Liver (tissue), 10 donors: ENCODE measurements at places on chromosomes 4 and X. TPM values are rescaled to one million over a fixed set of nuclear protein-coding genes. Genes with fewer than 3 reads are reported as not detected.

UGT2B15 gene
- total RNA-seq, result 8.2 TPM

SOWAHD gene
- total RNA-seq, result 0.42 TPM

HCCS gene
- 13.9 TPM for total RNA-seq

GPRASP1 gene
- 3.2 TPM for total RNA-seq

TRIM75 gene
- not detected for total RNA-seq

CT45A3 gene
- not detected for total RNA-seq

EDNRA gene
- total RNA-seq, result 6.0 TPM

ENPP6 gene
- total RNA-seq, result 0.08 TPM

ETDA gene
- not detected for total RNA-seq

DMRTC1 gene
- not detected for total RNA-seq

ZCCHC4 gene
- total RNA-seq, result 6.7 TPM

DNA sequence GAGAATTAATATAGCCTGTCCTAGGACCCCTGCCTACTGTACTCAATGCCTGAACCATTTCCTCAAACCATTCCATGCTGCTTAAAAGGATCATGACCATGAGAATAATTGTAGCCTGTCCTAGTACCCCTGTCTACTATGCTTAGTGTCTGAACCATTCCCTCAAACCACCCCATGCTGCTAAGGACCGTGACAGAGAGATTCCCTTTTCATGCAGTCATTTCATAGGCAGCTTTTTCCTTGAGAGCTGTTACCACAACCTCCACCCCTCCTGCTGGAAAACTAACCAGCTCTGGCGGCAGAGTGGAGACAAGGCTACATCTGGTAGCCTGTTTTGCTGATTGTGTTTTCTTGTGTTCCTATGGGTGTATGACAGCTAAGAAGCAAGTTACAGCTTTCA, 174.9 kb upstream of the SMARCAD1 start:
- no peaks in the 10 kb centered on the region for H3K27me3 ChIP-seq
- no peaks in the 10 kb centered on the region for H3K36me3 ChIP-seq
- no peak overlapping the region for H3K27ac ChIP-seq
- no peak for DNase-seq

- DNase-seq, result no peak
- peaks cover 8% of the 10 kb centered on the region for H3K4me1 ChIP-seq
- no peak overlapping the region for H3K27ac ChIP-seq
- no peaks in the 10 kb centered on the region for H3K36me3 ChIP-seq
- no peak overlapping the region for H3K4me3 ChIP-seq
Measured at GRCh38 chrX:23765449-23765848, 17.5 kb upstream of the SAT1 start.

- H3K27ac ChIP-seq, result no peak overlapping the region
- H3K36me3 ChIP-seq, result no peaks in the 10 kb centered on the region
- H3K4me3 ChIP-seq, result no peak overlapping the region
- H3K27me3 ChIP-seq, result no peaks in the 10 kb centered on the region
- no peaks in the 10 kb centered on the region for H3K4me1 ChIP-seq
Measured at GRCh38 chr4:74942251-74942917, 9.5 kb downstream of the PARM1 start.

DNA sequence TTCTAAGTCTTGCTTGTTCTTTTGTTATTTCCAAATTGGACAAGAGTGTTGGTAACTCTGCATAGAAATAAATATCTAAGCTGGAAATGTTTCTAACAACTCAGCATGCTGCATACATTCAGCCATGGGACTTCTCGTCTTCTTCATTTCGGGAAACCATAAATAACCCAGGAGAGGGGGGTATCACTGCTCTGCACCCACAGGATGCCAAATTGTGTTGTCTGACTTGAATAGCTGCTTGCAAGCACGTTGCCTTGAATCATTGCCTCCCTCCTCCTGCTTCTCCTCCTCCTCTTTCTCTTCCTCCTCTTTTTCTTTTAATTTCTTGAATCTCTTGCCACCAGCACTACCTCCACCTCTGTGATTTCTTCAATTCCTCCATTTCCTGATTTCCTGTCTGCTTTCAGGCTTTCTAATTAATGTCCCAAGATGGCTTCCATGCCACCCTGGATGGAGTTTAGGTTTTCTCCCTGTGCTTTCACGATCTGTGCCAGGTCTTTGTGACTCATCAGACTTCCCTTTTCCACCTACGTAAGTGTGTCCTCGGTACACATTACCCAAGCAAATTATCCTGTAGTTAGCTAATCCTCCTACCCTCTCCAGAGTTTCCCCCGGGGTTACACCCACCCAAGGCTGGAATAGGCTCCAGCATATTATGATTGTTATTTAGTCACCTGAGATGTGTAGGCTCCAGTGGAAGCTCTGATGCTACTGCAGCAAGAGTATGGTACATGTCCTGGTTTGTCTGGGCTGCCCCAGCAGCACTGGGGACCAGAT, 122.6 kb upstream of the VCX3B start:
- no peaks in the 10 kb centered on the region for H3K4me1 ChIP-seq
- H3K27me3 ChIP-seq, result no peaks in the 10 kb centered on the region
- H3K36me3 ChIP-seq, result no peaks in the 10 kb centered on the region
- no peak for DNase-seq
- H3K27ac ChIP-seq, result no peak overlapping the region

- no peak overlapping the region for H3K27ac ChIP-seq
- no peaks in the 10 kb centered on the region for H3K36me3 ChIP-seq
- peaks cover 8% of the 10 kb centered on the region for H3K4me1 ChIP-seq
- peak overlapping the region; percentile 71 for H3K4me3 ChIP-seq
Measured at GRCh38 chrX:48890934-48891401, 6.6 kb downstream of the TIMM17B start.

DNA sequence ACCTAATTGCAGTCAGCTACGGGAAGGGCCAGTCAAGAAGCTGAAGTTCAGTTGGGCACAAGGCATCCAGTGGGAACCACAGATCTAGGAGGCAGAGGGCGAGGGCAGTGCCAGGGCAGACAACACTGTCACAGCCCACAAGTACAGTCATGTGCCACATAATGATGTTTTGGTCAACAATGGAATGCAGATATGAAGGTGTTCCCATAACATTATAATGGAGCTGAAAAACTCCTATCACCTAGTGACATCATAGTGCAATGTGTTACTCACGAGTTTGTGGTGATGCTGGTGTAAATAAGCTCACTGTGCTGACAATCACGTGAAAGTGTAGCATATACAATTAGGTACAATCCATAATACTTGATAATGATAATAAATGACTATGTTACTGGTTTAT, 4.5 kb upstream of the TMEM255A start:
- H3K27me3 ChIP-seq, result no peaks in the 10 kb centered on the region
- no peak overlapping the region for H3K27ac ChIP-seq
- peaks cover 1% of the 10 kb centered on the region for H3K4me1 ChIP-seq
- H3K36me3 ChIP-seq, result no peaks in the 10 kb centered on the region
- no peak for DNase-seq
- H3K4me3 ChIP-seq, result no peak overlapping the region

- H3K27me3 ChIP-seq, result no peaks in the 10 kb centered on the region
- no peak overlapping the region for H3K4me3 ChIP-seq
- no peaks in the 10 kb centered on the region for H3K36me3 ChIP-seq
- H3K4me1 ChIP-seq, result no peaks in the 10 kb centered on the region
Measured at GRCh38 chrX:24515447-24515846, 50.4 kb downstream of the PDK3 start.

- no peaks in the 10 kb centered on the region for H3K27me3 ChIP-seq
- H3K4me1 ChIP-seq, result no peaks in the 10 kb centered on the region
- H3K27ac ChIP-seq, result no peak overlapping the region
- H3K36me3 ChIP-seq, result no peaks in the 10 kb centered on the region
Measured at GRCh38 chrX:56947699-56948098, 47.6 kb downstream of the SPIN3 start.

DNA sequence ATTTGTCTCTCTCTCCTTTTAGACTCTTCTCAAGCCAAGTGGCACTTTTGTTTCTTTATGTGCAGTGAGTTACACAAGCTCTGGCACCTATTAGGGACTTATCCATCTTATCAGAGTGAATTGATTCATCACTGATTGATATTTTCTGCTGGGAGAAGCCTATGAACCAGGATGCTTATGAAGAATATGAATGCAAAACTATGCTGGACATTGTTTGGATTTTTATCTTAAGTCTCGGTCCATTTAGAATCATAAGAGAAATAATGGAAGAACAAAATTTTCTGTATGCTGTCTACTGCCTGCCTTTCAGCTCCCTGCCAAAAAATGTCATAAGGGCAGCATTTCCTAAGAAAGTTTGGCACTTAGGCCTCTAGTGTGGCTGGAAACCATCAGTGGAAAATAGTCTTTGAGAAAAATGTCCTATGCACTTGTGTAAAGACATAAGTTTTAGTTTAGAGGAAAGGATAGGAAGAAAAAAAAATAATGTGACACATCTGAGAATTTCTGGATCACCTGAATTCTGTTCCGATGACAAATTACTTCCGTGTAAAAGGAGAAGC, 365.7 kb upstream of the MAD2L1 start:
- no peak overlapping the region for H3K4me3 ChIP-seq
- no peak overlapping the region for H3K27ac ChIP-seq

- DNase-seq, result no peak
- H3K27ac ChIP-seq, result no peak overlapping the region
- H3K27me3 ChIP-seq, result no peaks in the 10 kb centered on the region
- H3K36me3 ChIP-seq, result no peaks in the 10 kb centered on the region
- no peaks in the 10 kb centered on the region for H3K4me1 ChIP-seq
Measured at GRCh38 chr4:184706453-184706852, 27.4 kb downstream of the CENPU start.

GRCh38 chr4:151263455-151263854, 13.5 kb upstream of the PRSS48 start:
- H3K4me1 ChIP-seq, result peaks cover 3% of the 10 kb centered on the region
- no peak overlapping the region for H3K27ac ChIP-seq
- H3K36me3 ChIP-seq, result no peaks in the 10 kb centered on the region
- H3K4me3 ChIP-seq, result no peak overlapping the region
- no peak for DNase-seq
- H3K27me3 ChIP-seq, result no peaks in the 10 kb centered on the region

- H3K36me3 ChIP-seq, result no peaks in the 10 kb centered on the region
- peak overlapping the region; percentile 22 for H3K4me3 ChIP-seq
- H3K27me3 ChIP-seq, result no peaks in the 10 kb centered on the region
- no peak for DNase-seq
Measured at GRCh38 chrX:21657318-21658151, 595 bp downstream of the KLHL34 start.

GRCh38 chr4:118834070-118834469, 1.9 kb downstream of the SEC24D start:
- H3K27me3 ChIP-seq, result no peaks in the 10 kb centered on the region
- no peak overlapping the region for H3K4me3 ChIP-seq
- no peak for DNase-seq

- peak overlapping the region; percentile 92 for H3K27ac ChIP-seq
- peaks cover 41% of the 10 kb centered on the region for H3K4me1 ChIP-seq
- no peak for DNase-seq
- H3K27me3 ChIP-seq, result no peaks in the 10 kb centered on the region
- H3K4me3 ChIP-seq, result peak overlapping the region; percentile 41
Measured at GRCh38 chr4:68904786-68905185, 46.8 kb downstream of the UGT2A3 start.

- H3K27me3 ChIP-seq, result no peaks in the 10 kb centered on the region
- no peak overlapping the region for H3K4me3 ChIP-seq
- DNase-seq, result no peak
- no peaks in the 10 kb centered on the region for H3K36me3 ChIP-seq
Measured at GRCh38 chr4:108099838-108100237, 68.9 kb downstream of the LEF1 start.

- peaks cover 25% of the 10 kb centered on the region for H3K4me1 ChIP-seq
- no peaks in the 10 kb centered on the region for H3K27me3 ChIP-seq
- no peak overlapping the region for H3K27ac ChIP-seq
- DNase-seq, result no peak
- H3K36me3 ChIP-seq, result no peaks in the 10 kb centered on the region
Measured at GRCh38 chr4:689723-690122, 772 bp upstream of the SLC49A3 start.

DNA sequence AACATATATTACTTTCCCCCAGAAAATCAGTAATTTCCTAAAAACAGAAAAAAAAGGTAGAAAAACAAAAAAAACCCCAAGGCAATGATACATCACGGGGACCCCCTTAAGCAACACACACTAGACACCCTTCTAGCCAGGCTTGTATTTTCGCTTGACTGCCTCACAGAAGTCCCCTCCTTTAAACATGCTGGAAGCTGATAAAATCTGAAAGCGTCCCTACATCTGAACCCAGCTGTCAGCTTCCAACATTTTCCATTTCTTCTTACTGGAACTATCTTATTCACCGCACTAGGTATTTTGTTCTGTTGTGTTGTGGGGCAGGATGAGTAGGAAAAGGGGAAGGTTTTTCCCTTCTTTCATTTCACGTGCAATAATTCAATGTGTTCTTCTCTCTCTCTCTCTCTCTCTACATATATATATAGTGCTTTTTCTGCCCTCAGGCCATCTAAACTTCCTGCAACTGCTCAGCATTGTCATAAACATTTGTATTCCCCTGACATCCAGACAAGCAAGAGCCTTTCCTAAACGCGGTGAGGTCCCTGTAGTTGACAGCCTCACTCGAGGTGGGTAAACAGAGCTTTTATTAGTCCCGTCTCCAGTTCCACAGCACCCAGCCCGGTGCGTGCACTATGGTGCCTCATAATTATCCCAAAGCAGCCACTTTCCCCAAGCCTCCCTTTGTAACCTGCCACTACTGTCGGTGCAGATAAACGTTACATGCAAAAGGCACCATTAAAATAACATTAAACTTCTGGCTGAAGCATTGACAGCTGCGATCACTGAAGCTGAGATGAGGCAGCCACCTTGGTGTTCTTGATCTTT, 82.5 kb downstream of the GATB start:
- H3K4me1 ChIP-seq, result no peaks in the 10 kb centered on the region
- no peak overlapping the region for H3K27ac ChIP-seq
- H3K36me3 ChIP-seq, result peaks cover 6% of the 10 kb centered on the region

GRCh38 chrX:73851014-73852009, 288.3 kb downstream of the CHIC1 start:
- peaks cover 33% of the 10 kb centered on the region for H3K4me1 ChIP-seq
- H3K4me3 ChIP-seq, result peak overlapping the region; percentile 76
- H3K27ac ChIP-seq, result peak overlapping the region; percentile 82

GRCh38 chr4:25160714-25161592, 704 bp upstream of the SEPSECS start:
- peaks cover 3% of the 10 kb centered on the region for H3K36me3 ChIP-seq
- H3K27me3 ChIP-seq, result no peaks in the 10 kb centered on the region
- no peak for DNase-seq
- H3K4me1 ChIP-seq, result peaks cover 6% of the 10 kb centered on the region
- H3K4me3 ChIP-seq, result peak overlapping the region; percentile 81

- H3K27me3 ChIP-seq, result no peaks in the 10 kb centered on the region
- peak overlapping the region; percentile 50 for H3K27ac ChIP-seq
- no peaks in the 10 kb centered on the region for H3K4me1 ChIP-seq
- no peaks in the 10 kb centered on the region for H3K36me3 ChIP-seq
- no peak for DNase-seq
- peak overlapping the region; percentile 77 for H3K4me3 ChIP-seq
Measured at GRCh38 chrX:46758163-46758955, 559 bp downstream of the SLC9A7 start.

GRCh38 chrX:121405826-121406225, 358.4 kb downstream of the GLUD2 start:
- no peaks in the 10 kb centered on the region for H3K4me1 ChIP-seq
- no peaks in the 10 kb centered on the region for H3K27me3 ChIP-seq
- H3K36me3 ChIP-seq, result no peaks in the 10 kb centered on the region
- H3K27ac ChIP-seq, result no peak overlapping the region
